ENCODE measurements at places on chromosomes 6 and 20. TPM values are rescaled to one million over a fixed set of nuclear protein-coding genes. Genes with fewer than 3 reads are reported as not detected.

GRCh38 chr6:117542493-117542892, 59.8 kb downstream of the GOPC start:
- DNase-seq = no peak

GRCh38 chr6:162234631-162235030, 492.9 kb downstream of the PRKN start:
- DNase-seq = no peak

Gene SRXN1
- total RNA-seq = 12.6 TPM

DNA sequence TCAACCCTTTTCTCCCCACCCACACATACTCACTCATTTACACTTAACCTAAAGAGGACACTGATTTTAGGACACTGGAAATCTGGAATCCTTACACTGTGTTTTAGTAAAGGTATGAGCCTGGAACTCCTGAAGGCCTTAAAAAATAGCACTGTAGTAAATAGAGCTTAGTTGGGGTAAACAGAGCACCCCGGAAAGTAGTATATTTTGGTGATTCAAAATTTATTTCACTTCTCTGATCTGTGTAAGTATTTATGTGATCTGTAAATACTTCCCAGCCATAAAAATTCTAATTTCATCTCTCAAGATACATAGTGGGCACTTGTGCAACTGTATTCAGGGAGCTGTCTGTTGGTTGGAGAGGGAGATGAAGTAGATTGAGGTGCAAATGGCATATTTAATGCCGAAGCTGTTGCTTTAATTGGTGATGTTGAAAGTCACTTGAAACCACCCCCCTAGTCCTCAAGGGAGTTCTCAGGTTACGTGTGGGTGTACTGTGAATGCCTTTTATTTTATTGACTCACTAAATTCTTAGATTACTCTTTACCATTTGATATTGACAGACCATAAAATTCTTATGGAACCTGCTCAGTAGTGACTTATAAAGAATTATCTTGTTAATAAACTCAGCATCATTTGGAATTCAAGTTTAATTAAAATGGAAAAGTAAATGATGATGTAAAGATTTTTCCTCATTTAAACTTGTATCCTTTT, 154.9 kb downstream of the SOX4 start:
- DNase-seq = no peak

- DNase-seq = no peak
Measured at GRCh38 chr6:44349904-44350649, 7.6 kb downstream of the SPATS1 start.

GRCh38 chr6:107956586-107957307, 1.3 kb downstream of the SEC63 start:
- DNase-seq = no peak

Gene GRIK2
- 11.0 TPM for total RNA-seq

Gene GPX5
- total RNA-seq = not detected

GRCh38 chr6:148082696-148083095, 259.9 kb upstream of the SASH1 start:
- no peak for DNase-seq

Gene SUMO4
- 1.8 TPM for total RNA-seq

DNA sequence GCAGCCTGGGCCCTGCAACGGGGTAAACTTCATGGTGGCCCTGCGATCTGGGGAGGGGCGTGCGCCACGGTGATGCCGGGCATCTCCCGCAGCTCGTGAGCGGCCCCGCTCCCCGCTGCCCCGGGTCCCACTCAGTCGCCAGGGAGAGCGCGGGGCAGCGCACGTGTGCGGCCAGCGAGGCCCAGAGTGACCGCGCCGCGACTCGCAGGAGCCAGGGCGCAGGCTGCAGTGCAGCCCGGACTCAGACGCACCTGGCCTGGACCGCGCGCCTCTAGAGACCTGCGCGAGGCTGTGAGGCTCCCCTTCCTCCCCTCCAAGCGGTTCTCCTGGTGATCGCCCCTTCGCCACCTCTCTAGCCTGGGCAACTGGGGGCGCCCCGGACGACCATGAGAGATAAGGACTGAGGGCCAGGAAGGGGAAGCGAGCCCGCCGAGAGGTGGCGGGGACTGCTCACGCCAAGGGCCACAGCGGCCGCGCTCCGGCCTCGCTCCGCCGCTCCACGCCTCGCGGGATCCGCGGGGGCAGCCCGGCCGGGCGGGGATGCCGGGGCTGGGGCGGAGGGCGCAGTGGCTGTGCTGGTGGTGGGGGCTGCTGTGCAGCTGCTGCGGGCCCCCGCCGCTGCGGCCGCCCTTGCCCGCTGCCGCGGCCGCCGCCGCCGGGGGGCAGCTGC, 652 bp downstream of the BMP6 start:
- peak; percentile 14 for DNase-seq

Gene MYT1
- total RNA-seq = 4.3 TPM

All from neural crest cell (in vitro differentiated cells).